Placental pericyte (primary cell): ENCODE measurements at places on chromosomes 7 and 10. TPM values are rescaled to one million over a fixed set of nuclear protein-coding genes. Genes with fewer than 3 reads are reported as not detected.

Gene C7orf33
- not detected in 2 replicates for total RNA-seq

Gene PPRC1
- 22.1 and 34.4 TPM in 2 replicates for total RNA-seq

Gene GIMAP1
- total RNA-seq, result not detected in 2 replicates

Gene NPFFR1
- total RNA-seq, result not detected in 2 replicates

Gene MUC12
- 0.43 TPM in 1 of 2 replicates, not detected in the other for total RNA-seq

Gene DGKI
- total RNA-seq, result 2.6 and 10.0 TPM in 2 replicates

Gene TMEM176A
- total RNA-seq, result not detected in 2 replicates

Gene TRIM4
- total RNA-seq, result 12.9 and 26.9 TPM in 2 replicates

Gene ADAM12
- 30.4 and 63.7 TPM in 2 replicates for total RNA-seq

Gene CTNNA3
- not detected in 2 replicates for total RNA-seq
